Right lobe of liver (tissue), 6 donors: ENCODE measurements at places on chromosomes 4 and X. TPM values are rescaled to one million over a fixed set of nuclear protein-coding genes. Genes with fewer than 3 reads are reported as not detected.

DNA sequence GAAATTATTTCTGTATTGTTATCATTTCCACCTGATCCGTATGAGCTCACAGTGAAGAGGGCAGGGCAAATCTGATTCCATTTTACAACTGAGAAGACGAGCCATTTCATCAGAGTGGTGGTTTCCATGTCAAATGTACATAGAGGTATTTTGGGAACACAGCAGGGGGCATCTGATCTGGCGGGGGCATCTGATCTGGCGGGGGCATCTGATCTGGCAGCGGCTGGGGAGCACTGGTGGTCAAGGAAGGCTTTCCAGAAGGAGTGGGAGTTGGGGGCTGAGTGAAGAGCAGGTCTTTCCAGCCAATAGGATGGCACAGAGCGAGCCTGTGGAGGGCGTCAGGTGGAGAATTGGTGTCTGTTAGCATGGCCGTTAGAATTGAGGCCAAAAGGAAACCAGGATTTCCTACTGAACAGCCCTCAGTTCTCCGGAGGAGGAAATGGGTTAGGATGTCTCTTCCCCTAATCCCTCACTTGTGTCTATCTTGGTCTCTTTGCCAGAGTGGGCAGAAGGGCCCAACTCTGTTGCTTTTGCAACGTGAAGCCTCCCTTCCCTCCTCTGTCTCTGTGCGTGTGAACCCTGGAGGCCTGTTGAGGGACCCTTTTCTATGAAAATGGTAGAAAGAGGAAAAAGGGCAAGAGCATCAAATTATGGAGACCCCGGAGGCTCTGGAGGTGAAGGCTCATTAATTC, 41.3 kb downstream of the RHOH start:
- DNase-seq, result no peak

GRCh38 chrX:19627533-19627932, 112.2 kb upstream of the MAP3K15 start:
- no peak for DNase-seq

VCX gene
- total RNA-seq, result not detected

RAB41 gene
- total RNA-seq, result not detected

ZXDA gene
- total RNA-seq, result 2.2 TPM

DNA sequence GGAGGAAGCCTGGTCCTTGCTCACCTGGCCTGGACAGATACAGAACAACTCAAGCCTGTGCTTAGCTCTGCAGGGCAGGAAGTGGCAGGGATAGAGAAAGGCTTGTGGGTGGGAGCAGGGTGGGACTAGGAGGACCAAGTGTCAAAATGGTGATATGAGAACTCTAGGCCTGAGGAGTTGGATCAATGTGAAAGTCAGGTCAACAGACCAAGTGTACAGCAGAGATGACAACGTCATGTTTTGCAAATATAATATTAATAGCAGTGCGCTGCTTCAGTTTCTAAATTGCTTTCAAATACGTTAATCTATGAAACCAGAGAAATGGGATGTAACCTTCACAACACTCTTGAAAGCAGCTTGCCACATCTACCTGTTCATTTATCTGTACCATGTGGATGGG, 114.2 kb upstream of the MAP3K15 start:
- no peak for DNase-seq

PAGE5 gene
- total RNA-seq, result not detected

DNA sequence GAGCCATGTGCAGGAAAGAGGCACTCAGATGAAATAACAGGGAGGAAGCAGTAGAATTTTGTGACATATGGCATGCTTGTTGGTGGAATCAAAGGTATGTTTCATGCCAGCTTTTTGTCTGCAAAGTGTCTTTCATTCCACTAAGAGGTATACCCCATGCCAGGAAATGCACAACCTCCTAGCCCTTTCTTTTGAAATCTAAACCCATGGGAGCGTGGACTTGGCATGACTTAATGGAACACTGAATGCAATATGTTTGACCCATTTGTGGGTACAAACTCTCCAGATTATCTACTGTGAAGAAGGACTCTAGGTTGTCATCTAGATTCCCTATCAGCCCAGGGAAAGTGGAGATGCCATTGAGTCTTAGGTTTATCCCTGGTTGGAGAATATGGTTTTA, 338.3 kb upstream of the TEX13C start:
- no peak for DNase-seq

DNA sequence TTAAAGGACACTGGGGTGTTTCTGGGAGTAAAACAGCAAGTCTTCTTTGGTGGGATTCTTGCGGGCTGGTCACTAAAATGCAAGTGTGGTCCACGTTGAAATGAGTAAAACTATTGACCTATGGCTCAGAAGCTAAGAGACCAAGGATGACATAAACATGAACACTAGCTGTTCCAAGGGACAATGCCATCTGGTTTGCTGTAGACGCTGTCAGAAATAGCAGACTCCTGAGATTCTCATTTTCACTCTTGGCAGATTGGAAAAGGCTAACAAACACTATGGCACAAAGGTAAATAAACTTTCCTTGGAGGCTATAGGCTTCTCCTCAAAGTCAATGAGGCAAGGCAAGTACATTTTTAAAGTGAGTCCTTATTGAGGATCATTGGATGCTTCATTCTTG, 343.6 kb downstream of the KCNIP4 start:
- no peak for DNase-seq
